ENCODE measurements at places on chromosomes 6 and 20.

GRCh38 chr6:8170754-8171153, 68.4 kb upstream of the EEF1E1 start:
- DNase-seq, result no peak

- no peak for DNase-seq
Observed at GRCh38 chr6:155374681-155375080, 60.4 kb upstream of the TFB1M start.

DNA sequence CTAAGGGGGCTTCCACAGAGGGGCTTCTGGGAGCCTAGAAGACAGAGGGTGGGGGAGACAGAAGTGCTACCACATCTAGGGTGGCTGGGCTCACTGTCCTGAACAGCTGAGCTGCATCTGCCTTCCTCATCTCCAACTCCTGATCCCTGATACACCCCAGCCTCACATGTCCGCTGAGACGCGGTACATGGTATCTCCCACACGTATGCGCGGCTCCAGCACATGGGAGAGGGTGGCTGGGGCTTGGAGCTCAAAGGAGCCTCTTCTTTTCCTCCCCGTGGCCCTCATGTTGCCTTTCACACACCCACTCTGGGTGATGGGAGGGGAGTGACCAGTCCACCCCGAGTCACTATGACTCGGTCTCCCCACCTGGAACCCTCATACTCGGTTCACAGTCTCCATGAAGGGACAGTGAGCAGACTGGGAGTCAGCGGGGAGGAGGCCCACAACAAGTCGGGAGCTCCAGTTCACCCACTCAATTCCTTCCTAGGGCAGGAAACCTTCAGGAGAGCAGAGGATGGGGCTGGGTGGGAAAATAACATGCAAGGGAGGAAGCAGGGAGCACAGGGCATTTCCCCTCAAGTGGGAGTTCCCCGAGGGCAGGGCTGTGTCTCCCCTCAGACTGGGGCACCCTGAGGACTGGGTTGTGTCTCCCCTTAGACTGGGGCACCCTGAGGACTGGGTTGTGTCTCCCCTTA, 61.7 kb downstream of the MRPL14 start:
- no peak for DNase-seq

GRCh38 chr6:62479697-62480220, 193.7 kb upstream of the KHDRBS2 start:
- no peak for DNase-seq

DNA sequence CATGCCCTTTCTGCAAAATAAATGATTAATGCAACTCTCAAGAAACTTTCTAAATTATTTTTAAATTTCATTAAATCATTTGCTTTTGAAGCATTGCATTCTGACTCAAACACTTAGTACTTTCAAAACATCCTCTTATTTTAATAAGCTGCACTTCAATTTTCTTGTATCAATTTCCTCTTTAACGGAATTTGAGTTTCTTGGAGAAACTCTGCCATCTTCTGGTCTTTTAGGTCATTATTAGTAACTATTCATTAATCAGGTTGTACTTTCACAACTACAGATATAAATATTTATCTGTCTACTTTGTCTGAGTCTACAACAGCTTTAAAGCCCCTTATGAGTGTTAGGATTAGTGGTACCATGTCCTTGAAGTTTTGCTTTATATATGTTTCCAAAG, 30.2 kb downstream of the TMX4 start:
- DNase-seq, result no peak

DNA sequence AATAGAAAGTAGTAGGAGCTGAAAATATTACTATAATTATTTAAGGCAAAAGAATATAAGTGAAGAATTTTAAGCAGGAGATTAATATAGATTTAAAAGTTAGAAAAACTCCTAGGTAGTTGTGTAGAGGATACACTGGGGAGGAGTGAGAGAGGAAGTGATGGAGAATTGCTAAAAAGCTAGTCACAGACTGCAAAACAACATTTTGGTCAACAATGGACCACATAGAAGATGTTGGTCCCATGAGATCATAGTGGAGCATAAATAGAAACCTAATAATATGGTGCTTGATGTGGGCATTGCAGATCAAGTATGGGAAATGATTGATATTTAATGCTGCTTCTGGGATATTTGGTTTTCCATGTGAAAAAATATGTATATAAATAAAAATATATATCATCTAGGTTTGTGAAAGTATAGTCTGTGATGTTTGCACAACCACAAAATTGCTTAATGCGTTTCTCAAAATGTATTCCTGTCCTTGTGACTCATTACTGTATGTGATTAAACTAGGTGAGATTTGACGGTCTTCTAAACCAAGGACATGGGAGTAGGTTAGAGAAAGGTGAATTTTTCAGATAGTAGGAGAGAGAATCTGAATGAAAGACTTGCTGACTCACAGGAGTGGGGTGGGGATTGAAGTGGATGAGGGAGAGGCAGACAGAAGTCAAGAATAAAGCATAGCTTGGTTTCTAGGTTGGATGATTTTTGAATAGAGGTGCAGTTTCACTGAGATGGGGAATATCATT, 174.0 kb downstream of the BCKDHB start:
- DNase-seq, result no peak

DNA sequence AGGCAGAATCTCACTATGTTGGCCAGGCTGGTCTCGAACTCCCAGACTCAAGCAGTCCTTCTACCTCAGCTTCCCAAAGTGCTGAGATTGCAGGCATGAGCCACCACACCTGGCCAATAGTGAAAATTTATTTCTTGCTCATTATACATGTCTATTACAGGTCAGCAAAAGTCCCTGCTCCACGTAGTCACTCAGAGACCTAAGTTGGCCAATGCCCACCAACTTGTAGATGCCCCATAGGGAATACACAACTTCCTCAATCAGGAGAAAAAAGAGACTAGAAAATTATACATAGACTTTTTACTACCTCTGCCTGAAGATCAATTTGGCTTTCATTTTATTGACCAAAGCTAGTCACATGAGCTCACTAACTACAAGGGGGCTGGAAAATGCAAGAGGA, 22.0 kb upstream of the CGA start:
- no peak for DNase-seq

GRCh38 chr6:145887969-145888368, 73.4 kb upstream of the FBXO30 start:
- DNase-seq, result no peak
